ENCODE measurements at places on chromosomes 2 and 18.

DNA sequence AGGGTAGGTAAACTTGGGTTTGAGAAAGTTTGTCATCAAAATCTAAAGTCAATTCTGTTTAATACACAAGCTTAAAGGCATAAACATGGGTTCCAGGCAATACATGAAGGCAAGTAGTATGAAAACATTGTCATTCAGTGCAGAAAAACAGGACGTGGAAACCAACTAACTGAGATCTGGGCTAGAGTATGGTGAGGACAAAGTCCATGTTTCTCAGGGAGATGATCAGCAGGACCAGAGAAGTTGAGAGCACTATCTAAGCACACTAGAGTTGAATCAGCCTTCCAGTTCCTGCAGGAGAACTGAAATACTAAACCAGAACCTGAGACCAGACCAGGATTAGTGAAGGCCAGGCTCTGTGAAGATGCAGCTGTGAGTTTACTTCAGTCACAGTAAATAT lies 302.8 kb upstream of the CRIM1 start:
- DNase-seq = no peak

DNA sequence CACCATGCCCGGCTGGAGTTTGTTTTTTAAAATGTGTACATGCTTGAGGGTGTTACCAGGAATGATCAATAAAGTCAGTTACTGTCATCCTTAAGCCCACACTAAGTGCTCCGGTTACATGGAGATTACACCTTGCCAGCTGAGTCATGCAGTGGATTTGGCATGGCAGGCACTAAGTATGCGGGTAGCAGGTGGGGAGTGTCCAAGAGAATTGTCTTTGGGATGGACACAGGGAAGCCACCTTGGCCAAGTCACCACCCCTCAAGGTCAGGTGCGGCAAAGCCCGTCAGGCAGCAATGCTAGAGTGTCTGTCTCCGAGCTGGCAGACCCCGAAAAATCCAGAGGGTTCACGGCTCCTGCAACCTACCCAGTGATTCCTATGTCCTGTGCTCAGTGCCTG lies 54.8 kb downstream of the GBX2 start:
- no peak for DNase-seq

DNA sequence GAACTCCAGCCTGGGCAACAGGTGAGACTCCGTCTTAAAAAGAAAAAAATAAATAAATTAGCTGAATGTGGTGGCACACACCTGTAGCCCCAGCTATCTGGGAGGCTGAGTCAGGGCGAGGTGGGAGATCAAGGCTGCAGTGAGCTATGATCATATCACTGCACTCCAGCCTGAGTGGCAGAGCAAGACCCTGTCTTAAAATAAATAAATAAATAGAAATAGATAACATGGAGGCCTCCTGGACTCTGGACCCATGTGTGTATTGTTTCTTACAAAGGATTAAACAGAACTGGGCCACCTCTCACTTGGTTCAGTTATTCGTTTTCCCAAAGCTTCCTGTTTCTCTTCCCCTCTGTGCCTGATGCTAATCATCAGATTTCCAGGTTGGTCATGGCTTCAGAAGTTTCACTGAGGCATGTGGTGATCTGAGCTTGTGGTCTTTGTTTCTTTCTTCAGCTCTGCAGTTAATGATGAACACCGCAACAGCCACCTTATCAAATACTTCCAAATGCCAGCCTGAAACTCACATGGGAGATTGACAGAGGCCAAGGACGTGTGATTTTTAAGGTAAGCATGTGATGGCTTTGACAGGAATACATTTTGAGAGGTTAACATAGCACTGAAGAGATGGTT lies 83.3 kb upstream of the MAP4K4 start:
- DNase-seq = no peak

DNA sequence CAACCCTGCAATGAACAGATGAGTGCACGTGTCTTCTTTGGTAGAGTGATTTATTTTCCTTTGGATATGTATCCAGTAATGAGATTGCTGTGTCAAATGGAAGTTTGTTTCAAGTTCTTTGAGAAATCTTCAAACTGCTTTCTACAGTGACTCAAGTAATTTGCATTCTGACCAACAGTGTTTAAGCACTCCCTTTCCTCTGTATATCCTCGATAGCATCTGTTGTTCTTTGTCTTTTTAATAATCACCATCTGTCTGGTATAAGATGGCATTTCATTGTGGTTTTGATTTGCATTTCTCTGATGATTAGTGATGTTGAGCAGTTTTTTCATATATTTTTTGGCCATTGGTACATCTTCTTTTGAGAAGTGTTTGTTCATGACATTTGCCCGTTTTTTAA lies 1608.3 kb upstream of the ZEB2 start:
- DNase-seq = no peak

DNA sequence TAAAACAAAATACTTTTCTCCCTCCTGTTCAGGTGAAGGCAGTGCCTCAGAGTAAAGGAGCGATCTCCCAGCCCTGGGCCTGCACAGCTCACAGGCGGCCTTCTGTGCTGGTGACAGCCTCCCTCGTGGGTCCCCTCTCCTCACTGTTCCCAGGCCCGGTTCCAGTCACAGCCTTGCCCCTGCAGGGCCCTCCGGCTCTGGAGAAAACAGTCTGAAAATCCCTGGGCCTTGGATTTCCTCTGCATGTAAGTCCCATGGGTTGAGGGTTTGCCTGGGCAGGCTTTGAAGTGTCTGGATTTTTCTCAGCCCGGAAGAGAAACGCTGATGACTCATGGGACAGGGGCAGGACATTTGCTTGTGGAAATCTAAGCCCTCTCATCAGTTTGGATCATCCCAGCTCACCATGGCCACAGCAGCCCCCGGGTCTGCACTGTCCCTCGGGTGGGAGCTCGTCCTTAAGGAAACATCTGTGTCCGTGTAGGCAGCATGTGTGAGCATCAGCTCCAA lies 186.1 kb upstream of the RAB12 start:
- no peak for DNase-seq

DNA sequence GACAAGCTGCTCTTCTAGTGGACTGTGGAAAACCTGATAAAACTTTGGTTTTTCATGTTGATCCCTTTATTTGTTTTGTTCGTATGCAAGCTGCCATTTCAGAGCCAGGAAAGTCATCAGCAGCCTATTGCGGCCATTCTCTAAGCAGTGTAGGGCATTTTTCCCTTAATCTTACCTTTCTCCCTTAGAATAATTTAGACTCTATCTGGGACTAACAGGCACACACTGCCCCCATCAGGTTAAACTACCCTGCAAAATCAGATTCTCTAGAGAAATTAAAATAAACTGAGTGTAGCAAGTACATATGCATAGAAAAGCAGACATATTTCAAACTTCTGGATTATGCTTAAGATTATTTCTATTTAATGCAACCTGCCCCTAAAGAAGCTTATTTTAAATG lies 347.5 kb downstream of the METTL4 start:
- no peak for DNase-seq

GRCh38 chr2:174764280-174765255 lies at the start of gene CHRNA1:
TSS of gene CHRNA1 (minus strand) at chr2:174764472. CDS start at chr2:174764394, 78 bp downstream.
- no peak for DNase-seq

DNA sequence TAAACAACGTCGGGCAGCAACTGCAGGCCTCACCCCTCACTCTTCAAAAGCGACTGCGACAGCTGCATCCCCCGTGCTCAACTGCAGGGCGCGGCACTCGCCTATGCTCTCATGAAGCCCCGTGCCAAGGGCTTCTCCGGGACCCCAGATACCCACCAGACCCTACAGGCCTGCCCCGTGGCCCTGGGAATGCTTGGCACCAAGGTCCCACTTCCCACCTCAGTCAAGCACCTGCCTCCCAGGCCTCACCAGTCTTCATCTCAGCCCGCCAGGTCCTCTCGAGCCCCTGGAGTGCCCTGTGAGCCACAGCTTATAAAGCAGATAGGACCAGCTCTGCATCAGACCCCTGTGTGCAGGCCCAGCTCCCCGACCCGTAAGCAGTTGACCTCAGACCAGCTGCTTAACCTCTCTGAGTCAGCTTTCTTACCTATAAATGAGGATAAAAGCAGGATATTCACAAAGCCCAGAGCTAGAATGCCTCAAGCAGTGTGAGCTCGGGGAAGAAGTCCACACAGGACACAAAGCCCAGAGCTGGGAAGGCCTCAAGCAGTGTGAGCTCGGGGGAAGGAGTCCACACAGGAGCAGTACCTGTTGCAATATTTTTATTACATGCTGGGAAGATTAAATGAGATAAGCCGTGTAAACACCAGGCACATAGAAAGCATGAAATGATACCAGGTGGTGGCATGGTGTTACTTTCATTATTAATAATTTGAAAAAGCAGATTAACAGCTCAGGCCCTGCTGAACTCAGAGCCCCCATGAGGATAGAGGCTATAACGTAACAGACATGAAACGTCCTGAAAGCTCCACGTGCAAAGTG lies 96.9 kb downstream of the HDAC4 start:
- DNase-seq = no peak

Data from stimulated activated CD4-positive, alpha-beta T cell treated with anti-CD3 and anti-CD28 coated beads, TNF-alpha, amount 100 ng/mL, for 24 hours (primary cell).